Osteoblast (primary cell): ENCODE measurements at places on chromosomes 7 and 10. TPM values are rescaled to one million over a fixed set of nuclear protein-coding genes. Genes with fewer than 3 reads are reported as not detected.

GRCh38 chr7:29567174-29567573, 3.5 kb downstream of the PRR15 start:
- DNase-seq, result no peak

- no peak for DNase-seq
Measured at GRCh38 chr7:39271402-39271801, 293.7 kb downstream of the POU6F2 start.

GRCh38 chr10:23886355-23886754, 322.6 kb upstream of the KIAA1217 start:
- no peak for DNase-seq

GRCh38 chr7:45033261-45033930, 33.4 kb downstream of the CCM2 start:
- peak; percentile 86 for DNase-seq

- no peak for DNase-seq
Measured at GRCh38 chr7:2610898-2611297, 20.9 kb upstream of the TTYH3 start.

DNA sequence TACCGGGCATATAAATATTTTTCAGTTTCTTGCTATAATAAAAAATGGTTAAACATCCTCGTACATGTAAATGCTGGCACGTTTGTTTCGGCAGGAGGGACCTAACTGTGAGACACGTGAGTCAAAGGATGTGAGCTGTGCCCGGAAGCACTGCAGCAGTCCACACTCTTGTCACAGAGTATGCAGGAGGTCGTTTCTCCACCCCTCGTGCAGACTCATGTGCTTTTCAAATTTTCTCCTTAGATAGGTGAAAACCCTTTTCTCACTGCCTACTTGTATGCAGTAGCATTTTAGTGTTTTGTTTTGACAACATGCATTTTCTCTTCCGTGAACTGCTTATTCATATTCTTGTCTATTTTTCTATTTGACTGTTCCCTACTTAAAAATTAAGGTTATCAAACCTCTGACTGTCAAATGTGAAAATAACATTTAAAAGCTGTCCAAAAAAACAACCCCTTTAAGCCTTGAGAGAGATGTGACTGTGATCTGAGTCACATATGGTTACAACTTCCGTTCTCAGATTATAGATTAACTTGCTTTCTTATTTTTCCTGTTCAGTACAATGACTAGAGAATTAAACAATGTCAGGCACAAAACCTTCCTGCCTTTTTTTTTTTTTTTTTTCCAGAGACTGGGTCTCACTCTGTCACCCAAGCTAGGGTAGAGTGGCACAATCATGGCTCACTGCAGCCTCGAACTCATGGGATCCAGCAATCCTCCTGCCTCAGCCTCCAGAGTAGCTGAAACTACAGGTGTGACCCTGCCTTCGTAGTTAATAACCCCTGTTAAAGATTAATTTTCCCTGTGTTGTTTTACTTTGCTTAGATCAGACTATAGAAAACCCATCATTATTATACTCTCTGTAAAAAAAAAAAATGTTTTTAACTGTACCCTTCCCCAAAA, 45.1 kb downstream of the DPY19L1 start:
- DNase-seq, result peak; percentile 26

- DNase-seq, result peak; percentile 84
Measured at GRCh38 chr7:116863936-116864500, 1.6 kb downstream of the CAPZA2 start.

DNA sequence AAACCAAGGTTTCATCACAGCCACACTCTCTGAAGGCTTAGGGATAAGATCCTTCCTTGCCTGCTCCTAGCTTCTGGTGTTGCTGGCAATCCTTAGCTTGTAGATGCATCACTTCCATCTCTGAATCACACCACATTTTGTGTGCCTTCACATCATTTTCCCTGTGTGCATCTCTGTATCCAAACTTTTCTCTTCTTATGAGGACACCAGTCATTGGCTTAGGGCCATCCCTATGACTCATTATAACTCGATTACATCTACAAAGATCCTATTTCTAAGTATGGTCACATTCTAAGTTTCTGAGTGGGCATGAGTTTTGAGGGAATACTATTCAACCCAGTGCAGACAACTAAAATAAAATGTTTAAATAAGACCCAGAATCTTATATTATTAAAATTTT, 121.7 kb downstream of the C7orf25 start:
- DNase-seq, result no peak

- peak; percentile 36 for DNase-seq
Measured at GRCh38 chr7:127769696-127770400, 117.9 kb downstream of the SND1 start.

DNA sequence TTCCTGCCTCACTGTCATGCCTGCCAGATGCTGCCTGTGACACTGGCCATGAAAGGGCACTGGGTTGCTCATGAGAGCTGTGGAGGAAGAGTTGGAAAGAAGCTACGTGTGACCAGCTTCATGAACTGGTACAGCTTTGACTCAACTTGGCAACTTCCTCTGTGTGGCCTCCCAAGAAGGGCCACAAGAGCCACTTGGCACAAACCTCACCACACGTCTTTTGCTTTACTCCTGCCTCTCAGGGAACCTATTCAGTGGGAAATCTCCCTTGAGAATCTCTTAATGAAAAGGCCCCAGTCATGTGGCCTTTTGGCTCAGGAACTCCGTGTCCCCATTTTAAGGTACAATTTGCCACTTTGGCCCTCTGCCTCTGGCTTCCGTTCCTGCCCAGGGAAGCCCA, 54.5 kb downstream of the FRMD4A start:
- no peak for DNase-seq

DNA sequence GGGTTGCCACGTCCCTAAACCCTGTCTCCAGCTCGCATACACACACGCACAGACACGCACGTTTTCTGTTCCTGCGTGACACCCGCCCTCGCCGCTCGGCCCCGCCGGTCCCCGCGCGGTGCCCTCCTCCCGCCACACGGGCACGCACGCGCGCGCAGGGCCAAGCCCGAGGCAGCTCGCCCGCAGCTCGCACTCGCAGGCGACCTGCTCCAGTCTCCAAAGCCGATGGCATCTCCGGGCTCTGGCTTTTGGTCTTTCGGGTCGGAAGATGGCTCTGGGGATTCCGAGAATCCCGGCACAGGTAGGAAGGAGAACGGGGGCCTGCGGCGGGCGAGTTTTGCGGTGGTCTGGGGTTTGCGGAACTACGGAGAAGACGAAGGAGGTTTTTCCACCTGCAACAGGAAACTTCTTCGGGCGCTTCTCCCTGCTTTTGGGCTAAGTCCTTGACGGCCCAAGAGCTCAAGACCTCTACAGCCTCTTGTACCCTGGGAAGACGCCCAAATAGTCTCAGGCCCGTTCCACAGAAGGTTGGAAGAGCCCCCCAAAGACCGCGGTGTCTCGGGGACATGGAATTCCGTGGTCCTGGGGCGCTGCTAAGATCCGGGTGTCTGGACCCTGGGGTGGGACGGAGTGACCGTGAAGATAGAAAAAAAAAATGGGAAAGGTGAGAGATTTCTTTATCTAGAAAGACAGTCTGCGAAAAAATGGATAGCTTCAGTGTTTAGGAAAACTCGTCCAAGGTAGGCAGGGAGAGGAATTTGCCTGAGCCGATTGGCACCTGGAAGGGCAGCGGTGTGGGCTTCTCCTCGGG, at the start of gene GAD2:
GAD2 (plus strand) TSS at position 190 of the 811 bp plus-strand sequence; CDS start at position 226, 36 bp downstream.
- no peak for DNase-seq

DNA sequence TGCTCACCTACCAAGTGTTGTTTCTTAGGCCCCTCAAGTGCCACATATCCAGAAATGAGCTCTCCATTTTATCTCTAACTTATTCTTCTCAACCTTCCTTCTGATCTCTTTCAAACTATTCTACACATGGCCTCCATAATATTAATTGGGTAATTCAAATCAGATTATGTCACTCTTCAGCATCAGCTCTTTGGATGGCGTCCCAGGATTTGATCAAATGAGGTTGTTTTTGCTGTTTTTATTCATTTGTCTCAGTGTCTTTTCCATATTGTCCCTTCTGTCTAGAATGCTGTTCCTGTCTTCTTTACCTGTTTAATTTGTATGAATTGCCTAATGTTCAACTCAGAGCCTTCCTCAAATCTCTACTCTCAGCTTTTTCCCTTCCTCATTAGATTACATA, 234.6 kb upstream of the CXCL12 start:
- DNase-seq, result no peak

- peak; percentile 61 for DNase-seq
Measured at GRCh38 chr10:69056129-69056528, 31.8 kb upstream of the SRGN start.

DNA sequence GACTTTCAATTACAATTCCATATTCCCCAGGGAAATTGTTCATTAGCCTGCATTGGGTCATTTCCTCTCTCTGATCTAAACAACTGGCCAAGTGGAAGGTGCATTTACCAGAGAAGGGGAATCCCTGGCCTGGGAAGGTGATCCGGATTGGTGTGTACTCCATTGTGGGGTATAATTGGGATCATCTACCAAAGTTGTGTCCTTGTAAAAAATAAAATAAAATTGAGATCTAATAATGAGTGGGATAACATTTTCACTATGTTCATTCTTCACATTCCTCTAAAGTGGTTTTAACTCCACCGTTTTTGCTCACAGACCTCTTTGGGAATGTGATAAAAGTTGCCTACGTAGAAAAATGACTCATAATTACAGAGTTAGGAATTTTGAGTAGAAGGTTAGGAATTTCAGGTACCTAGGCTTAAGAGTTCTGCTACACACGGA, 22.8 kb downstream of the ARL5B start:
- no peak for DNase-seq

GRCh38 chr10:96073722-96074121, 30.3 kb downstream of the CCNJ start:
- peak; percentile 69 for DNase-seq

DNA sequence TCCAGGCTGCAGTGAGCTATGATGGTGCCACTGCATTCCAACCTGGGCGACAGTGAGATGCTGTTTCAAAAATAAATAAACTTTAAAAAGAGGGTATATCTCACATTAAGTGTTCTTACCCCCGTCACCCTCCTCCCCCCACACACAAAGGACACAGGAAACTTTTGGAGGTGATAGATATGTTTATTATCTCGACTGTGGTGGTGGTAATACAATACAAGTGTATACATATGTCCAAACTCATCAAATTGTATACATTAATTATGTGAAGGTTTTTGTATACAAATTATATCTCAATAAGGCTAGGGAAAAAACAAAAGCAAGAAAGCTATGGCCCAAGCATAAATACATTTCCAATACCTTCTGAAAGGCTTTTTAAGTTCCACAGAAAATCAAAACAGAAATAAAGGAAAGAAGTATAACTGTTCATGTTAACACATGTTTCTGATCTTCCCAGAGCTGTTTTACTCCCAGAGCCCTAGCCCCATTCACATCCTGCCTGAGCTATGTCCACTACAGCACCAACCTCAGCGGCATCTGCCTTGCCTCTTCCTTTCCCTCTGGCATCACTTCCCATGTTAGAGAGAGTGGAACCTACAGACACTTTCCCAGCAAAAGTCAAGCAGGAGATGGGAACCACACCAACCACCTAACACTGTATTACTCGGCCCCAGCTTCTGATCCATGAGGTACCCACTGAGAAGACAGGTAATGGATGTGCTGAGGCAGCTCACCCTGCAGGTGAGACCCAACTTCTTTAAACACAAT, 48.1 kb downstream of the SGMS1 start:
- no peak for DNase-seq

DNA sequence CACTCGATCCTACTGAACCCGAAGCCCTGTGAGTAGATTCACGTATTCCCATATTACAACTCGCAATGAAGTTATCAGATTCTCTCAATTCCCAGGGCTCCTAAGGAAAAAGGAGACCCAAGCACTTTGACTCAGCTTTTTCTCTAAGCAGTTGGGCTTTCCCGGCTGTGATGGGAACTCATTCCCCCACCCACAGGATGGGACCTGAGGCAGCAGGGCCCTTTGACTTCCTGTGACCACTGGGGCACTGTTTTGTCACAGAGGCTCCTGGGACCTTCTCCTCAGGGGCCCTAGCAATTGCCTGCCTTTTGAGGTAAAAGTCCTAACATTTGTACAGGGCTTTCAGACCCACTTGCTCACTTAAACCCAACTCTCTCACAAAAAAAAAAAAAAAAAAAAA, 122.8 kb upstream of the PDLIM1 start:
- no peak for DNase-seq

DNA sequence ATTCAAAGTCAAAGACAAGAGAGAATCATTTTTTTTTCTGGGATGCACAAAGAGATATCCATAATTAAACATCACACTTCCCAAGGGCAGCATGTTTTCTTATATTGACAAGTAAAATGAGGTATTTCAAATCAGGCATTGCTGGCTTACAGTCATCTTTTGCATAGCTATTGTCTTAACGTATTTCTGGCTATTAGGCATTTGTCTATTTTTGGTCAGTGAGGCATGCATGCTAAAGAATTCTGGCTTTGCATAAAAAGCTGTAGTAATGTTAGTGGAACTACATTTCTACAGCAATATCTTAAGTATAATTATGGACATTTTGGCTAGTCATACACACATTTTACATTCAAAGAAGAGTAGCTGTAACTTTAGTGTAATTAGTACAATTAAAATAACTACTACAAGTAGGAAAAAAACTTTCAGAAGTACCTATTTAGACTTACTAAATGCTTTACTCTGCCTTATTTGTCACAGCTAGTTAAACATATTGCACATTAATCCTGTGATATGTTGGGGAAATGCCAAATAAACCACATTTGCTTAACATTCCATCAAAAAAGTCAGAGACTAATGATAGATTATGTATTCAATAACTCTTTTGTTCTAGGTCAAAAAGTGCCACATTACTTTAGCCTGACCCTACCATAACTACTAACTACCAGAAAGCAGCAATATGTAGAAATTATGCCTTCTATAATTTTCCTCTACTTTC, 76.4 kb downstream of the RELN start:
- DNase-seq, result no peak

DNA sequence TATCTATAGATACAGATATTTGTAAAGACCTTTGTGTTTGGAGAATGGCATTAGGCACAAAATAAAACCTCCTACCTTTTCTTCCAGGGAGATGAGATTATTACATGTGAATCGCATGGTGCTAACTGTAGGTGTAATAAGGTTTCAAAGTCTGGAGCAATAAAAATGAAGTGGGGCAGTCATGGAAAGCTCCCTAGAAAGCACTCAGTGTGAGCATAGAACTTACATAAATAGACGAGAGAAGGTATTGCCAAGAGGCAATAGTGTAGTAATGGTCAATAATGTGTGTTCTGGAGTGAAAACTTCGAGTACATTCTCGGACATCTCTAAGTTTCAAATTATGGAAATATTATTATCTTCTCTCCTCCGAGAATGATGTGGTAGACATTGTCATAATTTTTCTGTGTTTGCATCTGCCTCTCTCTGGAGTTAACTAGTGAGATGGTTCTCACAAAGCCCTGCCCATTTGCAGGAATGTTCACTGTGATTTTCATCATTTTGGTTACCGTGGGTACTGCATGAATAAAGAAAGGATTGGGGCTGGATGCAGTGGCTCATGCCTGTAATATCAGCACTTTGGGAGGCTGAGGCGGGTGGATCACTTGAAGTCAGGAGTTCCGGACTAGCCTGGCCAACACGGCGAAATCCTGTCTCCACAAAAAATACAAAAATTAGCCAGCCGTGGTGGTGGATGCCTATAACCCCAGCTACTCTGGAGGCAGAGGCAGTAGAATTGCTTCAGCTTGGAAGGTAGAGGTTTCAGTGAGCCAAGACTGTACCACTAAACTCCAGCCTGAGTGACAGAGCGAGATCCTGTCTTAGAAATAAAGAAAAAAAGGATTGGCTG, 10.6 kb downstream of the VIM start:
- no peak for DNase-seq

The OR9A2 gene
- not detected in 2 replicates for total RNA-seq

The VIPR2 gene
- not detected in 2 replicates for total RNA-seq

The ITIH2 gene
- not detected in 2 replicates for total RNA-seq

The MDFIC gene
- total RNA-seq, result 68.8 and 81.3 TPM in 2 replicates

The EPHA1 gene
- not detected in 2 replicates for total RNA-seq

The NPTX2 gene
- 1.1 and 2.4 TPM in 2 replicates for total RNA-seq

The DRGX gene
- under 0.01 TPM in 1 of 2 replicates, not detected in the other for total RNA-seq

The TRPV5 gene
- not detected in 2 replicates for total RNA-seq

The PALD1 gene
- total RNA-seq, result under 0.01 and 0.29 TPM in 2 replicates
